GM04503 (cell line): ENCODE measurements at places on chromosomes 7 and 10.

GRCh38 chr10:51832652-51833383 lies 133.4 kb upstream of the CSTF2T start:
- DNase-seq = peak; percentile 20

- DNase-seq = no peak
Measured at GRCh38 chr10:4332764-4333458, 493.1 kb upstream of the AKR1E2 start.

- peak; percentile 68 for DNase-seq
Measured at GRCh38 chr7:5591278-5591874, 167.7 kb upstream of the TNRC18 start.

- DNase-seq = no peak
Measured at GRCh38 chr10:71938211-71938610, 26.0 kb upstream of the CHST3 start.
